ENCODE measurements at places on chromosomes 16 and 17. TPM values are rescaled to one million over a fixed set of nuclear protein-coding genes. Genes with fewer than 3 reads are reported as not detected.

The CD300H gene
- not detected for total RNA-seq

The ALDH3A1 gene
- 0.14 TPM for total RNA-seq

The SDR42E1 gene
- total RNA-seq, result 10.3 TPM

The C1QBP gene
- total RNA-seq, result 166 TPM

The PLSCR3 gene
- total RNA-seq, result 74.2 TPM
